GM13977 (cell line): ENCODE measurements at places on chromosomes 4 and X.

DNA sequence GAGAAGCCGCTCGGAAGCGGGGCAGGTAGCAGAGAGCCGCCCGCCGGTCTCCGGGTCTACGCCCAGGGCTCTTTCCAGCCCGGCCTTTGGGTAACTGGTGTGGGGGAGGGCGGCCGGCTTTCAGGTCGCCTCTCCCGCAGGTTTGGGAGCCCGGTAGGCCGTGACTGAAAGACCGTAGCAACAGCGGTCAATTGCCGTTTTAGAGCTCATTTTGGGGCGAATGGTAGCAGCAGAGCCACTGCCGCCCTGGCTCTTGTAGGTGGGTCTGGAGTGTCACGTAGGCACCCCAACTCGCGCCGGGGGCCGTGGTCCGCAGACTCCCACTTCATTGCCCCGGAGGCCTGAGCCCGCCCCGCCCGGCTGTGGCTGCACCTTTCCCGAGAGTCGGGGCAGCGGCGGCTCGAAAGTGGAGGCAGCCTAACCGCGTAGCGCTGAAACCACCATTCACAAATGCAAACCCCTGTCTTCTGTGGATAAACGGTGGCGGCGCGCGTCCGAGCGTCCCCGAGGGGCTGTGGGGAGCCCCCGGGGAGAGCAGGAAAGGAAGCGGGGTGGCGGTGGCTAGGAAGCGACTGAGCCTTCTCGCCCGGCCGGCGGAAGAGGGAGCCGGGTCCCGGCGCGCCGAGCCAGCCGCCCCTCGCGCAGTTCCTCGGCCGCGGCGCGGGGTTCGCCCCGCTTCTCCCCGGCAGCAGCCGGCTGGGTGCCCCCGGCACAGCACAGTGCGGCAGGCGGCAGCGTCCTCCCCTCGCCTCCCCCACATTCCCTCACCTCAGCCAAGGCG, 2185.1 kb upstream of the TENM3 start:
- peak; percentile 50 for DNase-seq

- no peak for DNase-seq
Observed at GRCh38 chr4:3822230-3822947, 56.2 kb downstream of the ADRA2C start.

- DNase-seq: peak; percentile 9
Observed at GRCh38 chrX:121307449-121307848, 260.0 kb downstream of the GLUD2 start.

DNA sequence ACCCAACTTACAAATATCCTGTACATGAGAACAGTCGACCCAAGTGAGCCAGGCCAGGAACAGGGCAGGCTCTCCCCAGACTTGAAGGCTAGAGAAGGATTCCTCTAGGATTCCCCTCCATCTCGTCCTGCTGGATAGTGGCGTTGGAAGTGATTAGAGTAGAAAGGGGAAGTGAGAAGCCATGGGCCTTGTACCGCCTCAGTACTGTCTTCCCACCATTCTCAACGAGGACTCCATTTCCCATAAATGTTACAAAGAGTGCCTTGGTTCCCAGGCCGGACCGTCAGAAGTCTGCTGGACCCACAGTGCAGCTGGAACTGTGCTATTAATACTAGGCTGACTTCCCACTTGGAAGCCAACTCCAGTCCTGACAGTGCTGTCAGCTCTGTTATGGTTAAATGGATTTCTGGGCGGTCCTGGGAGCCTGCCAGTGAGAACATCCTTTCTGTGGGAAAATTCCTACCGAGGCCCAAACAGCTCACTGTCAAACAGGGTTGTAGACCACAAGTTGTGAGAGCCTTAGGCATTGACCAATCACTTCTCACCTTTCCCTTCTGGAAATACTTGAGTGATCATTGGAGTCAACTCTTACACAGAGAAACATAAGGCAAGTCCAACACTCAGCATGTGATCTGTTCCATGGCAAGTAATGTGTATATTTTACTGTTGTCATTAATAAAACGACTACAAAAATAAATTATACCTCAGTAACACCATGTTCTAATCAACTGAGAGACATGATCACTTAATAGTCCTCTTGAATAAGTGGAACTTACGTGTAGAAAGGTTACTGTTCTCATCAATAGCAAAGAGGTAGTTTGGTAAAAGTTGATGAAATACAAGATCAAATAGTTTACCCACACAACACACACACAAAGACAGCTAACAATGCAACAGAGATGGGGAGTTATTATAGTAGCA, 58.4 kb downstream of the AMELX start:
- DNase-seq: no peak

GRCh38 chrX:46649421-46650260, 76.1 kb downstream of the CHST7 start:
- DNase-seq: no peak

DNA sequence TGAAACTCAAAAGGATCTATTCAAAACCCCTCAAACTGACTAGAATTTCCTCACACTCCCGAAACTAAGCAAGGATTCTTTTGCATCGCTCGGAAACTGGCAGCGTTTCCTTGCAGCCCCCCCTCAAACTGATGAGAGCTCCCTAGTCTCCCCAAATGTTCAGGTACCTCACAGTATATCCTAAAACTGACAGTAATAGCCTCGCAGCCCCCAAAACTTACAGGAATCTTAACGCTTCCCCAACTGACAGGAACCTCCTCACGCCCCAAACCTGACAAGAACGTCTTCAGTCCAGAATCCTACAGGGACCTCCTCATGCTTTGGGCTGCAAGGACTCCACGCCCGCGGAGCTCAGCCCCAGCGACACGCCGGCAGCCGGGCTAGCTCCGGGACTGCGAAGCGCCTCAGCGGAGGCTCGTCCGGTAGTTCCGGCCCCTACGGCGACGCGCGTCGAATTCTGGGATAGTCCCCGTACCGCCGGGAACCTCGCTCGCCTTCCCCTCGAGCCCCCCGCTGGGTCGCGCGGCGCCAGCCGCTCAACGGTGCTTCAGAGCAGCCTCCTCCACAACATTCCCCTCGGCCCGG, 640 bp downstream of the PHF8 start:
- peak; percentile 28 for DNase-seq
